ENCODE measurements at places on chromosomes 6 and 20.

DNA sequence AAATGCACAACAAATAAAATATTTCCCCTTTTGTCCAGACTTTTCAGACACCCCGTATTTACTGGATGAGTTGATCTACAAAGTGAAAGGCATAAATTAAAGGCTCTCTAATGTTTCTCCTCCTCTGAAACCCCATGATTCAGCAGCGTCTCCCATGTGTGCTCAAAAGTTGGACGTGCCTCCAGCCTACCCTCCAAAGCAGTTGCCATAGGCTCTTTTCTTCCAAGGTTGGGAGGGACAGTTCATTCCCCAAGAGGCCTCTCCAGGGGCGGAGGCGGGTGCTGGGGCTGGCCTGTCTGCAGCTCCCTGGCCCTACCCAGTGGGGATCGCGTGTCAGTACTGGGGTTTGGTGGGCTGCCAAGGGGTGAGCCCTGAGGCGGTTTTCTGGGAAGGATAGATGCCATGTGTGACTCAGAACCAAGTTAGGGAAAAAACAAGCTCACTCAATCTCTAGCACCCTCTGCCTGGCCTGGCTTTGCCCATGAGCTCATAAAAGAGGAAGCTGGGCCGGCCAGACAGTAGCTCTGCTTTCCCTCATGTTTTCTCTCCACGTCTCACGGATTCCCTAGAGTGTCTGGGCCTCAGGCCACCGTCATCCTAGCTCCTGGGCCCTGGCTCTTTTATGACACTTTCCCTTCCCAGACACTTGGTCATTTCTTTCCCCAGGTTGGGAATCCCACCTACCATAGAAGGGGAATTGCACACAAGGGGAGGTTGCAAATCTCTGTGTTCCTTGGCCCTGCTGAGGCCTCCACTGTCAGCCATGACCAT is 8.0 kb upstream of the IER3 start:
- peak; percentile 94 for DNase-seq

- no peak for DNase-seq
These were observed 681.6 kb upstream of the FLRT3 start for GRCh38 chr20:15018966-15019365.

- no peak for DNase-seq
These were observed 360.1 kb downstream of the HDGFL1 start for GRCh38 chr6:22929311-22929985.

GRCh38 chr6:135106611-135107010 is 52.0 kb upstream of the HBS1L start:
- no peak for DNase-seq

DNA sequence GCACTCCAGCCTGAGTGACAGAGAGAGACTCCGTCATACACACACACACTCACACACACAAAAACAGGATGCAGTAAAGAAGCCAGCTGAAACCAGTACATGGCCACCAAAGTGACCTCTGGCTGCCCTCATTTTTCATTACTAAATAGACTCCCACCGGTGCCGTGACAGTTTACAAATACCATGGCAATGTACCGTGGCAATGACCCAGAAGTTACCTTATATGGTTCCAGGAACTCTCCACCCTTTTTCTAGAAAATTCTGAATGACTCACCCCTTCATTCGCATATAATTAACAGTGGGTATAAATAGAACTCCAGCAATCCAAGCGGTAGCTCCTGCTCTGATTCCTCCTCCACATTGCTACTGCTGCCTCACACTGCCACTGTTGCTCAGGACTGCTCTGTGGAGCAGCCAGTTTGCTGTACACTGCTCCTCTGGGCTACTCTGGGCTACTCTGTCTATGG is 57.7 kb downstream of the SNX5 start:
- no peak for DNase-seq

DNA sequence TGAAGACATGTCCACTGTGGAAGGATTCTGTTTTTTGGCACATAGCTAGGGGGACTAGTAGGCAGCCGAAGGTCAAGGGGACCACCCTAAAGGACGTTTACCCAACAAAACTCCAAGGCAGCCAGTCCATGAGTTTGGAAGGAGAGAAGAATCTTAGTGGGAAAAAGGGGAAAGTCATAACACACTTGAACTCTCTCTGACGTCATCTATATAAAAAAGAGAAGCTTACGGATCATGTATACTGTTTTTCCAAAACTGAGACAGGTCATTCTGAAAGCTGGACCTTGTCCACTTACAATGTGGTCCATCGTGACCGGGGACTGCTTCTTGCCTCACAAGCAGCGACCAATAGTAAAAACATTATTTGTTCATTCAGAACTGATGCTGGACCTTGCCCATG is 95.5 kb downstream of the MBOAT1 start:
- no peak for DNase-seq

DNA sequence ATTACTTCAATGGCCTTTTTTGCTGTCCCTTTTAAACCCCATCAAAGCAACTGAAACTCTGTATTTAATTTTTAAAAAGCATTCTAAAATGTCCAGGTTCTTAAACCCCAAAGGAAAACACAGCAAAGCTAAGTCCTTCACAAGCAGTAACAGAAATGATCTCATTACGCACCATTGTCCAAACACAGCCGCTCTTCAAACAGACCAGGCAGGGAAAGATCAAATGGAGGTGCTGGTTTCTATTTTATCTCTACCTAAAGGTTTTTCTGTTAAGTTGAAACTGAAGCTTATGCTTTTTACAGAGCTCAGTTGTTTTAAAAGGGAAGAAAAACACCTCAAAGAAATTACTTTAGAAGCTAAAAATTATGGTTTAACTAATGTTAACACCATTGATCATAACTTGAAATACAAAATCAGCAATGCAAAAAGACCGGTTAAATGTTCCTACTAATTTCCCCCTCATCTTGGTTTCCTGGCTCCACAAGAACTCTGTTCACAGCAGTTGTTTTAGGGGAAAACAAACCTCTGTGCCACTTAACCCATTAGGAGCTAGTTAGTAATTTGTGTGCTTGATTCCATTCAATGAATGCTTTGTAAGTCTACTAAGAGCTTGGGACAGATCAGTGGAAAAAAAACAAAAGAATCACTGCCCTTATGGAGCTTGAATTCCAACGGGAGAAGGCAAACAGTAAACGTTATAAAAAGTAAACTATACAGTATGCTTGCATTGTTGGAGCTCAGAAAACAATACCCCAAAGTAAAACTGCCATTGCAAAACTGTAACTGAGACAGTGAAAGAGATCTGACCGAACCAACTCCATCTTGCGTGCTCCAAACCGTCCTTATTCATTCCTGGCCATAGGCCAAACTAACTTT is 87.4 kb downstream of the CD24 start:
- no peak for DNase-seq

GRCh38 chr6:106477146-106477545 is 116.6 kb downstream of the CRYBG1 start:
- no peak for DNase-seq

GRCh38 chr6:149922642-149923326 is at the start of gene RAET1G:
Gene RAET1G (minus strand): TSS chr6:149923121. CDS start chr6:149923010, 111 bp downstream.
- DNase-seq, result peak; percentile 91

DNA sequence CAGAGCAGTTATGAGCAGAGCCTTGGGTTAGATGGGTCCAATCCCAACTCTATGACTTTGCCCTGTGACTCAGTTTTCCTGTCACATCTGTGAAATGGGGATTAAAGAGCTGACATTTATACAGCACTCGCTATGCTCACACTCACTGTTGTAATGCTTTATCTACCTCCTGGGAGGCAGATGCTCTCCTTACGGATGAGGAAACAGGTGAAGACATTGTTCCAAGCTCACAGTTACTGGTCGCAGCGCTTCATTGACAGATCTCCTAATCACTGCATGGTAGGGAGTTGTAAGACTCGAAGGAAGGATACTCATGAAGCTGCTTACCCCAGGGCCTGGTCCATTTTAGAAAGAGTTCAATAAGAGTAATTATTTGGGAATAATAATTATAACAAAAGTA is 2.9 kb upstream of the MYLK2 start:
- DNase-seq, result no peak

DNA sequence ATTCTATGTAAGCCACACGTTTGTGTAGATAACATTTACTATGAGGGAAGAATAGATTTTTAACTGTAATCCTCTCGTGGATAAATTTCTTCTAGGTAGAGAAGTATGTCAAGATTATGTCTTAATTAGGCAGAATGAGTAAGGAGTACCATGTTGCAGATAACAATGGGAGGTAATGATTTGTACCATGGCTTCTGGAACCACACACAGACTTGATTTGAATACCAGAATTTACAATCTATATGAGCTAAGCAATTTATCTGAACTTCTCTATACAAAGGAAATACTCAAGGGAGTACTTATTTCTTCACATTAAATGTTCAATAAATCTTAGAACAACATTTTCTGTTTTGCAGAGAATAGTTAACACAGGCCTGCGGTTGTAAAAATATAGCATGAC is 51.5 kb downstream of the RPS12 start:
- DNase-seq, result no peak

DNA sequence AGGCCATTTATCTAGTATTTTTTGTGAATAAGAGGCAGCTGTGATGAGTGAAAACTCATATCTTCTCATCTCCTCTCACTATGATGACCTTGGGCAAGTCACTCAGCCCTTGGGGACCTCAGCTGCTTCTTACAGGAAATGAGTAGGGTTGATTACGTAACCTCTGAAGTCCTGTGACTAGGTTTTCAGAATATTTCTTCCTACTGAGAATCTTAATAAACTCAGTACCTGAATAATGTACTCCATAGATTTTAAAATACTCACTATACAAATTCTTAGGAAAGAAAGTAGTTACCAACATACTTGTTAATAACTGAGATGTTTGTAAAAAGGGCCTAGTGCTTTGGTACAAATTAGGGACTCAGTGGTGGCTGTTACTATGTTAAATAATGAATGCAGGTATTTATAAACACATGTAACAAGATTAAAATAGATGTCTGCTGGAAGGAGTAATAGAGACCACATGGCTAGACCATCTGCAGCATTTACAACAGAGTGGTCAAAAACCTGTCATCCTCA is 60.9 kb downstream of the RPRD1B start:
- no peak for DNase-seq

DNA sequence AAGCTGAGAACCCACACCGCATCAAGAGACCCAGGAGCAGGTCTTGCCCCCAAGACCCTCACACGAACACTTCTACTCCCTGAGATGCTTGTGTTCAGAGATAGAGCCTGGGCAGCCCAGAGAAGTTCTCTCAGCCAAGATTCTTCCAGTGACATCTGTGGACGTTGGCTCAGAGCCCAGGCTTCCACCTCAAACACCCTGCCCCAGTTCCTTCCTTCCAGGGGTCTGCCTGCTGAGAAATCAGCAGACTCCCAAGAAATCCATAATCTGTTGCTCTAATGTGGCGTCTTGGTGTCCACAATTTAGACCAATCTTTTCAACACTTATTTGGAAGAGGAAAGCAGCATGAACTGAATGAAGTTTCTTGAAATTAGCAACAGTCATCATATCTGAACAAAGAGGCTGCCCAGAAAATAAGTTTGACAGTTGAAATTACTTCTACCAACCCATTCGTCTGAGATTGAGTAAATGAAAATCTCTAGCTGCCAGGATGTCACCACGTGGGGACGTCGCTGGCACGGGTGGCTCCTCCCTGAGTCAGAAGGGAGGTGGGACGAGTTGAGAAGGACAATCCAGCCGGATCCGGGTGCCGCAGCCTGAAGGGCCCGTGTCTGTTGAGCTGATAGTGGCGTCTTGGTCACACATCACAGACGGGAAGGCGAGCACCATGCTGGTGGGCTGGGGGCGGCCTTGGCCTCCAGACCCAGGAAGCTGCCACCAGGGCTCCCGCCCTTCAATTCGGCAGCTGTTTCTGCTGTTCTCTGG is 400.9 kb downstream of the TAF4 start:
- no peak for DNase-seq

- no peak for DNase-seq
These were observed 1.5 kb upstream of the ISM1 start for GRCh38 chr20:13219327-13220193.

DNA sequence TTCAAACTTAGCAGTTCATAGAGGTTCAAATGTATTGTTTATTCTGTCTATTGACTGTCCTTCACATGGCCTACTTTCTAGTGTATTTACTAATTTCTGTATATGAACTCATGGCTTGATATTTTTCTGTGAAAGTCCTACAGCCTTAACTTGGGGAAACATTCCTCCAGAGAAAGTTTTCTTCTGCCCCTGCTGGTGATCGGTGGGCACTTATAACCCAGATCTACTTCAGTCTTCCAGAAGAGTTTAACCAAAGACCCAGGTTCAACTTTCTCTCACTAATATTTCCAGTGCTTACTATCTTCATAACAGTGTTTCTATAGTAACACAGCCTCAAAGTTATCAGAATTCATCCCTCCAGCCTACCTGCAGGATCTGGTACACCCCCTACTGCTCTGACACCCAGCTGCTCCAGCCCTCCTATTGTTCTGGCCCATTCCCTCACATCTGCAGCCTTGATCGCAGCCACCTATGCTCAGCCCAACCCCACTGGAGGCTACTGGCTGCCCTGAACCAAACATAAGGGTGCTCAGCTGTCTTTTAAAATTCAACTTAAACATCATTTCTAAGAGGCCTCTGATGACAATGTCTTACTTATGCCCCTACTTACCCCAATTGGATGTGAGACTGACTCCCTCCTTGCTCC is 72.3 kb downstream of the TBX18 start:
- DNase-seq, result no peak

GRCh38 chr20:5991623-5992441 is 41.4 kb downstream of the MCM8 start:
- no peak for DNase-seq

- peak; percentile 70 for DNase-seq
These were observed 38.1 kb upstream of the HLA-E start for GRCh38 chr6:30450909-30451841.

GRCh38 chr6:46629691-46630090 is 22.9 kb downstream of the CYP39A1 start:
- DNase-seq, result no peak

GRCh38 chr6:126773112-126773805 is 345.2 kb upstream of the RSPO3 start:
- no peak for DNase-seq
